Spleen (tissue), 13 donors: ENCODE measurements at places on chromosomes 2 and 18. TPM values are rescaled to one million over a fixed set of nuclear protein-coding genes. Genes with fewer than 3 reads are reported as not detected.

Gene HAAO
- total RNA-seq: 12.3 TPM

Gene REEP1
- total RNA-seq: 3.9 TPM

Gene LOXHD1
- total RNA-seq: 2.7 TPM

DNA sequence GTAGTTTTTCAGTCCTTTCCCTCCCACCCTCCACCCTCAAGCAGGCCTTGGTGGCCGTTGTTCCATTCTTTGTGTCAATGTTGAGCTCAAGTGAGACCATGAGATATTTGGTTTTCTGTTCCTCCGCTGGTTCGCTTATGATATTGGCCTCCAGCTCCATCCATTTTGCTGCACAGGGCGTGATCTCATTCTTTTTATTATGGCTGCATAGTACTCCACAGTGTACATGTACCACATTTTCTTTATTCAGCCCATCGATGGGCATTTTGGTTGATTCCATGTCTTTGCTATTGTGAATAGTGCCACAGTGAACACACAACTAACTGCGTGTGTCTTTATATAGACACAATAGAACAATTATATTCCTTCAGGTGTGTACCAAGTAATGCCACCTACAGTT is 14.1 kb downstream of the AGAP1 start:
- no peaks in the 10 kb centered on the region for H3K4me1 ChIP-seq
- H3K27ac ChIP-seq: no peak overlapping the region
- no peak overlapping the region for H3K4me3 ChIP-seq
- no peak for DNase-seq
- H3K36me3 ChIP-seq: no peaks in the 10 kb centered on the region
- no peaks in the 10 kb centered on the region for H3K27me3 ChIP-seq

- peak overlapping the region; percentile 73 for H3K4me3 ChIP-seq
- H3K36me3 ChIP-seq: no peaks in the 10 kb centered on the region
- peaks cover 19% of the 10 kb centered on the region for H3K4me1 ChIP-seq
- no peak for DNase-seq
- H3K27me3 ChIP-seq: no peaks in the 10 kb centered on the region
- H3K27ac ChIP-seq: peak overlapping the region; percentile 95
Measured at GRCh38 chr2:180006231-180006630, 866 bp downstream of the CWC22 start.

GRCh38 chr2:192585418-192585817 is 390.7 kb upstream of the TMEFF2 start:
- no peaks in the 10 kb centered on the region for H3K36me3 ChIP-seq
- H3K4me1 ChIP-seq: no peaks in the 10 kb centered on the region
- H3K4me3 ChIP-seq: no peak overlapping the region
- H3K27me3 ChIP-seq: no peaks in the 10 kb centered on the region
- H3K27ac ChIP-seq: no peak overlapping the region

DNA sequence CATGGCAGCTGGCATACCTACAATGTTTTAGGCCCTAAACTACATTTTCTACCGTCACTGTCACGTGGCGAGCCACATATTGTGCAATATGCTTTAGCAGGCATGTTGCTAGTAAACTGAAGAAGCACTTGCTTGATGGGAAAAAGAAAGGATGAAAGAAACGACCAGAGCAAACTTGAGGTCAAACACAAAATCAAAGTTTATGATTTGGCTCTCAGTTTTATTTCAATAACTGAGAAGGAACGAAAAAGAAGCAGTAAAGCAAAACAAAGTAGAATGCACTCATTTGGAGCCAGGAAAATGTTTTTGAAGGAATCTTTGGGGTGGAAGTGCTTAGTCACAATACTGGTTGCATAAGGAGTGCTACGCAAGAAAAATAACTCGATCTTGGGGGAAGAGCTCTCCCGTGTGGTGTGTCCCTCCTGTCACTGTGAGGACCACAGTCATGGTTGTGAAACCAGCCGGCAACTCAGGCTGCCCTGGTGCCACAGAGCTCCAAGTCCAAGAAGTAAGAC is 349.8 kb downstream of the RBM43 start:
- no peak overlapping the region for H3K4me3 ChIP-seq
- no peaks in the 10 kb centered on the region for H3K4me1 ChIP-seq
- no peaks in the 10 kb centered on the region for H3K27me3 ChIP-seq
- no peak overlapping the region for H3K27ac ChIP-seq

GRCh38 chr18:12278741-12279682 is 24.9 kb downstream of the CIDEA start:
- H3K27me3 ChIP-seq: peaks cover 8% of the 10 kb centered on the region
- H3K27ac ChIP-seq: peak overlapping the region; percentile 79
- H3K36me3 ChIP-seq: no peaks in the 10 kb centered on the region
- H3K4me1 ChIP-seq: no peaks in the 10 kb centered on the region

- no peak overlapping the region for H3K27ac ChIP-seq
- no peaks in the 10 kb centered on the region for H3K4me1 ChIP-seq
- no peaks in the 10 kb centered on the region for H3K27me3 ChIP-seq
- no peak overlapping the region for H3K4me3 ChIP-seq
Measured at GRCh38 chr2:67216881-67217280, 180.3 kb upstream of the ETAA1 start.

DNA sequence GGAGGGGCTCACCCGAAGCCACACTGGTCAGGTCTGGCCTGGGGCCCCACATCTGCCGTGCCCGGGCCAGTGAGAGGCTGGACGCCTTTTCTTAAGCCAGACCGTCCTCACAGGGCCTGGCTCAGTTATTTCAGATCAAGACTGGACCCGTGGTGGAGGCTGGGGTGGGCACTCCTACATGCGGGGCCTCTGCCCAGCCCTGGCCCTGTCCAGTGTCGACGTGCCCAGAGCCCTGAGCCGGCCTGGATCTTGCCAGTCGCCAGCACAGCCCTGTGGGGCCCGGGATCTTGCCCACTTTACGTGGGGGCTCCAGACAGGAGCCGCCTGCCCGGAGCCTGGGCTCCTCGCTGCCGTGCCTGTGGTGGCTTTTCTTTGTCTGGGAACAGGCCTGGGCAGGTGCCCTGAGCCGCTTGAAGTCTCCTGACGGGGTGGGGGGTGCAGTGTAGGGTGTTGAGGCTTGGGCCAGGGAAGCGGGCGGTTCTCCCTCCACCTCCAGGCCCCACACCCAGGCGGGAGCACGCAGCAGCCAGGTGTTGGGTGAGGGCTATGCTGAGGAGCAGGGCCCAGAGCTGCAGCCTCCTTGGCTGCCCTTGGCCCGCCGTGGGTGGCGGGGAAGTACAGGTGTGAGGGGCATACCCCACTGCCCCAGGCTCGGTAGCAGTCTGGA is 6.0 kb downstream of the GPC1 start:
- DNase-seq: no peak
- no peak overlapping the region for H3K4me3 ChIP-seq
- no peak overlapping the region for H3K27ac ChIP-seq

DNA sequence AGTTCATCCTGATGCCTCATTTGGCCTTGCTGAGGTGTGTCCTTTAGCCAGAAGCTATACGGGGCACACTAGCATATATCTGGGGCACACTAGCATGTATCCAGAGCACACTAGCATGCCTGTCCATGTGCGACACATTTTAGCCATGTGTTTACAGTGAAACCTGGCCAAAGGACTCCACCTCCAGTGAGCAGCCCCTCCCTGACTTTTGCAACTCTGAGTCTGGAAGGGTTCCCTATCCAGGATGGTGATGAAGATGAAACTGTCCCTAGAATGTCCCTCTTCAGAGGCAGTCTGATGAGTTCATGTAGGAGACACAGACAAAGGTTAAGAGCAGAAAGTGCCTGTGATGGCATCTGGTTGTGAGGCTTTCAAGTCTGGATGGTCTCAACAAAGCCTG is 61.4 kb upstream of the LGALSL start:
- H3K4me1 ChIP-seq: no peaks in the 10 kb centered on the region
- H3K4me3 ChIP-seq: no peak overlapping the region

DNA sequence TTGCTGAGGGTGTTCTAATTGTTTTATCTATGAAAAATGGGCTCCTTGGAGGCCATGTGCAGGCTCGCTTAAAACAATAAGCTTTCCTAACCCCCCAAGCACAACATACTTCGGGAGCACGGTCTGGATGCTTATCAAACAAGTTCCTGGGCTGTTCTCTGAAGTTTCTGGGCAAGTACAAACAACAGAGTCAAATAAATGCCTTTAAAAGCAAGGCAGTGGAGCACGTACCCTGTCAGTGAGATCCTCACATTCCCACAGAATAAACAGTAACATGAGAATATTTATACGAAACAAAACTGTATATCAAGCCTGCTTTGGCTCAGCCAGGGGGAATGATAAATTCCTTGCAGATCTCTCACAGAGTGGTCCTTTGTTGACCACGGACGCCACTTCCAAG is 44.8 kb downstream of the FTCDNL1 start:
- H3K27ac ChIP-seq: no peak overlapping the region
- no peaks in the 10 kb centered on the region for H3K36me3 ChIP-seq

GRCh38 chr18:65746936-65747335 is 3.9 kb upstream of the CDH7 start:
- H3K27ac ChIP-seq: no peak overlapping the region
- DNase-seq: no peak
- peaks cover 35% of the 10 kb centered on the region for H3K27me3 ChIP-seq
- H3K4me1 ChIP-seq: no peaks in the 10 kb centered on the region

DNA sequence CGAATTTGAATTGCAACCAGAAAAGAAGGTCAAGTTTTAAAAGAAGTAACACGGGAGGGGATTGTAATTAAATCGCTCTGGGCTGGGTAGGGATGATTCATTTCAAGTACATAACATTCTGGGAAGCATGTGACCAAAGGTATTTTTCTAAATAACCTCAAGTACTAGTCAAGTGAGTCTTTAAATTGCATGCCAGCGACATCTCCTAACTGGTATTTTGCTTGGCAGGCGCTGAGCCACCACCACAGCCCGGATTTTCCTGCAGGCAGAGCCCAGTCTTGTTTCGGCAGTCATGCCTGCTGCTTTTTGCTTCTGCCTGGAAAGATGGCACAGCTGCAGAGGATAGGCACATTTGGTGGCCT is 33.7 kb upstream of the NPAS2 start:
- H3K27ac ChIP-seq: no peak overlapping the region
- DNase-seq: no peak
- no peaks in the 10 kb centered on the region for H3K27me3 ChIP-seq
- no peaks in the 10 kb centered on the region for H3K4me1 ChIP-seq
- no peak overlapping the region for H3K4me3 ChIP-seq
- no peaks in the 10 kb centered on the region for H3K36me3 ChIP-seq

DNA sequence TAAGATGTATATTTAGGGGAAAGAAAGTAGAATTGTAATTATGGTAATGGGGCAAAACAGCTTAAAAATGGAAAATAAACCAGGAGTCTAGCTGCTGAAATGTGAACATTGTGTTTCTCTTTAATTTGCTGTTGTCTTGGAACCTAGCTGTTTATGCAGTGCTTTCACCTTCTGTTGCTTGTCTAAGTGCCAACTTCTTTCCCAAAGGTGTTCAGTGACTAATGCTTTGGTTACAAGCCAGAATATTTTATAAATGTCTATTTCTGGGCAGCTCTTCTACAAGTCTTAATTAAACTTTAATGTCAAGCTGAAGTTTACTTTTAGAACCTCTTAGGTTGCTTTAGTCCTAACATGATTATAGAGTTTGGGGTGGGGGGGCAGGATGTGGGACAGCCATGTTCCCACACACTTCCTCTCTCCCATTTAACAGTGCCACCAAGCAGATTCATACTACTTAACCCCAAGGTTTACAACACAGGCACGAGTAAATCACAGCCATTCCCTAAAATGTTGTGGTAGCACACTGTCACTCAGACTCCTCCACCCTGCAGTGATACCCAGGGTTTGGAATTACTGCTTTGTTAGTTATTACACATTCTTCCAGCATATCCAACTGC is 60.6 kb downstream of the ITGA4 start:
- no peak for DNase-seq
- no peaks in the 10 kb centered on the region for H3K27me3 ChIP-seq
- H3K36me3 ChIP-seq: peaks cover 40% of the 10 kb centered on the region
- H3K4me1 ChIP-seq: peaks cover 12% of the 10 kb centered on the region
- H3K4me3 ChIP-seq: no peak overlapping the region

DNA sequence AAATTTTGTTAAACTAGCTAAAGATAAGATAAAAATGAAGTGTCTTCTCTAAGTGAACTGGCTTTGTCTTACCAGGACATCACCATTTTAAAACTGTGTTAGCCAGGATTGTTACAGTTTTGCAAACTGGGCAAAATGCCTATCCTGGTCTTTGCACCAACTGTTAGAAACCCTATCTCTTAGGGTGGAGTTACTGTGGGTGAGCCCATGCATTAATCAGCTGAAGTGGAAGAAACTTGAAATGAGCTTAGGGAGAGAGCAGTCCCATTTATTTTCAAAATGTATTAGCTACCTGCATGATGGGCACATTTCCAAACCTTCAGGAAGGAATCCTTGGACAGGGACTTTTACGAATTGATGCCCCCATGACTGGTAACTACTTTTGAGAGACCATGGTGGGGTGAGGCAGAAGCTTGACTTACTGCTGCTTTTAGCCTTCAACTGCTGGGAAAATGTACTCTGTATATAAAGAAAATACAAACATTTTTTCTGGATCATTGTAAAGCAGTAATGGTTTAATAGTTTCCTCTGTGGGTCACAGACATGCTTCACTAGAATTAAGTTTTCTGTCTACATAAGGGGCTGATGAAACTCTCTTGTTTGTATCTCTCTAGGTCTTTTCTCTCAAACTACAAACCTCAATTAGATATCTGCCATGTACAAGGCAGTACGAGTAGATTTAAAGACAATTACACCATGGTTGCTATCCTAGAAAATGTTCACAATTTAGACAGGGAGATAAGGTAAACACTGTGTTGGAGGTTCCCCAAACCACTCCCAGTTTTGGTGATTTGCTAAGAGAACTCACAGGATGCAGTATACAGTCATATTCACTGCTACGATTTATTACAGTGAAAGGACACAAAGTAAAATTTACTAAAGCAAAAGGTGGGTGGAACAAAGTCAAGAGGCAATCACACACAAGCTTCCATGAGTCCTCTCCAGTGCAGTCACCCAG is 321.4 kb upstream of the MMADHC start:
- no peaks in the 10 kb centered on the region for H3K36me3 ChIP-seq
- H3K27ac ChIP-seq: no peak overlapping the region
- DNase-seq: no peak

DNA sequence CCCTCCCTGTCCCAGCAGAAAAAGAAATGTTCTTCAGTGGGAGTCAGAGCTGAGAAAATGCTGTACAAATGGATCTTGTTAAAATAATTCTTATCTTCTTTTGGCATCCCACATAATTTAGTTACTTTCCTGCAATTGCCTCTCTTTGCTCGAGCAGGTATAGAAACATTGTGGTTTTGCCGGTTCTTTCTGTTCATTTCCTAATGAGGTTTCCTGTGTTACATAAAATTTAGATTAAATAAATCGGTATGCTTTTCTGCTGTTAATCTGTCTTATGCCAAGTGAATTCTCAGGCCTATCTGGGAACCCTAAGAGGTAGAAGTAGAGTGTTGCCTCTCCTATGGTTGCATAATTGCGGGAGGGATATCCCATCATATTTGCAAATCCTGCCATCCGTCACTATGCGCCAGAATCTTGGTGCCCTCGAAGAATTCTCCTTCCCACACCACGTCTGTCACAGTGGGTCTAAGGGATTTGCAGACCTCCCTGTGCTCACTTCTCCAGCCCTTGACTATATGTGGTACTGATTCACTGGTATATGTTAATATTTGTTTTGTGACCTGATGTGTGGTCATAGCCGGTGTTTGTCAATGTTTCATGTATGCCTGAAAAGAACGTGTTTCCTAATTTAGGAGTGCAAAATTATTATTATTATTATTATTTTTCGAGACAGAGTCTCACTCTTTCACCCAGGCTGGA is 12.2 kb upstream of the HDAC4 start:
- no peaks in the 10 kb centered on the region for H3K4me1 ChIP-seq
- no peak overlapping the region for H3K27ac ChIP-seq
- H3K27me3 ChIP-seq: no peaks in the 10 kb centered on the region
- DNase-seq: no peak
- H3K36me3 ChIP-seq: no peaks in the 10 kb centered on the region

GRCh38 chr2:200122683-200123082 is 167.3 kb downstream of the MAIP1 start:
- no peaks in the 10 kb centered on the region for H3K27me3 ChIP-seq
- H3K36me3 ChIP-seq: no peaks in the 10 kb centered on the region
- H3K4me1 ChIP-seq: no peaks in the 10 kb centered on the region
- no peak overlapping the region for H3K27ac ChIP-seq
- DNase-seq: no peak
